ENCODE measurements at places on chromosomes 5 and 9.

- DNase-seq: no peak
Measured at GRCh38 chr9:81183761-81184160, 505.6 kb downstream of the TLE1 start.

GRCh38 chr5:4995014-4995413 is 145.1 kb upstream of the ADAMTS16 start:
- no peak for DNase-seq

GRCh38 chr5:149213264-149213880 is 58.3 kb upstream of the AFAP1L1 start:
- DNase-seq: no peak

DNA sequence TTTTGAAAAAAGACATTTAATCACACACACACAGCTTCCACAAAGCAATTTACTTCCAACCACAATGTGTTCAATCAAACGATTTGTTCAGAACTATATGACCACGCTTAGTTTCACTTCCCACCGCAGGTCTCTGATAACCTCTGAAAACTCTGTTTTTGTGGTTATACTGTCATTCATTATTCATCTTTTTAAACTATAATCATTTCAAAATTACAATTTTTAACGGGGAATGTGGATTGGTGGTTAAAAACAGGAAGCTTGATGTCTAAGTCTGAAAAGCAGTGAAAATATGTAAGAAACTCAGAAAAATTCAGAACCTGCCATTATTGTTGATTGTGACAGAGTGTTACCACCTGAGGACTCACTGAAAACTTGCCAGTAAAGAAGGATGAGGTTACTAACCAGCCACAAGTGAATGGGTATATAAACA is 12.7 kb upstream of the TMEM174 start:
- peak; percentile 91 for DNase-seq

DNA sequence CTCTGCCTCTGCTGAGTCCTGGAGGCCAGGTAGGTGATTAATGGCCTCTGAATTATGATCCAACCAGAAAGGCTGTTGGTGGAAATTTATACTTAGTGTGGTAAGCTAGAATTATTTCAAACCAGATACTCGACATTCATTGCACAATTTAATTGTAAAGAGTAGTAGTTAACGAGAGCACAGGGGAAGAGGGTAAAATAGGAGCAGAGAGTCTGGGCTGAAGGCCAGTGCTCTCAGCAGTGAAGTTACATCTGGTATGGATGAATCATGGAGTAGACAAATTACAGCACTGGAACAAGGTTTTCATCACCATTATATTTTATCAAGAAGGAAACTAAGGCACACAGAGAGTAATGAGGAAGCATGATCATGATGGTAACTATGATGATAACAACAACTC is 92.5 kb downstream of the TLR4 start:
- DNase-seq: no peak

All from activated CD4-positive, alpha-beta T cell treated with anti-CD3 and anti-CD28 coated beads, Interleukin-10, Interleukin-2, amounts not matched to agents 100 ng/mL and 50 ng/mL, durations not matched to agents 16 hours and 8 hours (primary cell).